ENCODE measurements at places on chromosomes 13 and 19.

GRCh38 chr19:31641591-31641990, 292.4 kb upstream of the TSHZ3 start:
- no peak for DNase-seq

- no peak for DNase-seq
Measured at GRCh38 chr13:48156466-48156865, 61.6 kb upstream of the MED4 start.

DNA sequence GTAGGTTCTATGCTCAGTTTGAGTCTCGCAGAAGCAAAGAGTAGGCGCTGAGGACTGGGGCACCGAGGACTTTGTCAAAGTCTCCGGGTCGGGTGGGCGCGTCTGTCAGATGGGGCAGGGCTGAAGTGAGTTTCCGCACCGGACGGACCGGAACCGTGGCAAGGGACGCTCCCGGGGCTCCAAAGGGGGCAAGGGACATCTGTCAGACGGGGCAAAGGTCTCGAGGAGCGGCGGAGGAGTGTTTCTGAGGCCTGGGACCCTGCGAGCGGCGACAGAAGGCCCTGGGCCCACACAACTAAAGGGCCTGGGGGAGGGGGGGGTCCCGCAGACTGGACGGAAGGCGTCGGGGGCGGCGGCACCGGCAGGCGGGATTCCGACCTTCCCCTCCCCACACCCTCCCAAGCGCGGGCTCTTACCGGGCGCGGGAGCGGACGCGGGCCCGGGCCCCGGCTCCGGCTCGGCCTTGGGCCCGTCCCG, 13.3 kb upstream of the AKAP8L start:
- no peak for DNase-seq

GRCh38 chr19:38685666-38686529, 38.4 kb downstream of the ACTN4 start:
- DNase-seq: no peak

GRCh38 chr13:27775943-27776342, 16.3 kb upstream of the GSX1 start:
- no peak for DNase-seq

- no peak for DNase-seq
Measured at GRCh38 chr19:339262-339887, 5.2 kb downstream of the MIER2 start.

- peak; percentile 71 for DNase-seq
Measured at GRCh38 chr19:13002166-13002898, 7.1 kb downstream of the NFIX start.

DNA sequence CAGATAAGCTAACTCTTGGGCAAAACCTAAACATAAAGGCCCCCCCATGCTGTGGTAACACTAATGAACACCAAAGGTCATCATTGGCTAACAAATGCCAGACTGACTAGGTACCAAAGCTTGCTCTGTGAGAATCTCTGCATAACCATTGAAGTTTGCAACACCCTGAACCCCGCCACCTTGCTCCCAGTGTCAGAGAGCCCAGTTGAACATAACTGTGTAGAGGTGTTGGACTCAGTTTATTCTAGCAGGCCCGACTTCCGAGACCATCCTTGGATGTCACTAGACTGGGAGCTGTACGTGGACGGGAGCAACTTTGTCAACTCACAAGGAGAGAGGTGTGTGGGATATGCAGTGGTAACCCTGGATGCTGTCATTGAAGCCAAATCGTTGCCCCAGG, 602.2 kb downstream of the UQCRFS1 start:
- no peak for DNase-seq

Data from substantia nigra (tissue), 51 donors.